ENCODE measurements at places on chromosomes 12 and 14. TPM values are rescaled to one million over a fixed set of nuclear protein-coding genes. Genes with fewer than 3 reads are reported as not detected.
A peak's percentile ranks its signal among the peaks of the same experiment; 100 is the strongest.

Gene CCDC177
- not detected for total RNA-seq

Gene TRPV4
- total RNA-seq = 0.33 TPM

Gene AQP6
- total RNA-seq = not detected

Gene RDH16
- 0.19 TPM for total RNA-seq

Gene DDX11
- 5.1 TPM for total RNA-seq

Gene RAPGEF3
- total RNA-seq = 34.8 TPM

Gene PTPRB
- 38.7 TPM for total RNA-seq

Gene RPGRIP1
- total RNA-seq = 0.30 TPM

Gene RERGL
- 0.69 TPM for total RNA-seq

Gene BEGAIN
- 1.9 TPM for total RNA-seq

Gene ZFYVE1
- 14.4 TPM for total RNA-seq

Gene RFX4
- not detected for total RNA-seq

GRCh38 chr12:49825971-49826421 is 2.2 kb downstream of the NCKAP5L start:
- DNase-seq = no peak

DNA sequence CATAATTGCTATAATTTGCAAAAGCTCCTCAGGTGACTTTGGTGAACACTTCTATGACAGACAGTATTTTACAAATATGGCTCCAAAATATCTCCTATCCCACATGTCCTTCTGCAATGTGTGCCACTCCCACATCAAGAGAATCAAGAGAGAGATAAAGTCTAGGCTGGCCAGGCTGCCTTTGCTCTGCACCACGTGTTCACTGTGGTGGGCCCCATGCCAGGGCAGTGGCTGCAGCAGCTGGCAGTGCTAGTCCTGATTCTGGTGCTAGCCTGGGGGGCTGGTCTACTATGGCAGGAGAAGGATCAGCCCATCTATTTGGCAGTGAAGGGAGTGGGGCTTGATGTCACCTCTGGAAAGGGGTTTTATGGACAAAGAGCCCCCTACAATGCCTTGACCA is 86.3 kb downstream of the DRAM1 start:
- DNase-seq = no peak

DNA sequence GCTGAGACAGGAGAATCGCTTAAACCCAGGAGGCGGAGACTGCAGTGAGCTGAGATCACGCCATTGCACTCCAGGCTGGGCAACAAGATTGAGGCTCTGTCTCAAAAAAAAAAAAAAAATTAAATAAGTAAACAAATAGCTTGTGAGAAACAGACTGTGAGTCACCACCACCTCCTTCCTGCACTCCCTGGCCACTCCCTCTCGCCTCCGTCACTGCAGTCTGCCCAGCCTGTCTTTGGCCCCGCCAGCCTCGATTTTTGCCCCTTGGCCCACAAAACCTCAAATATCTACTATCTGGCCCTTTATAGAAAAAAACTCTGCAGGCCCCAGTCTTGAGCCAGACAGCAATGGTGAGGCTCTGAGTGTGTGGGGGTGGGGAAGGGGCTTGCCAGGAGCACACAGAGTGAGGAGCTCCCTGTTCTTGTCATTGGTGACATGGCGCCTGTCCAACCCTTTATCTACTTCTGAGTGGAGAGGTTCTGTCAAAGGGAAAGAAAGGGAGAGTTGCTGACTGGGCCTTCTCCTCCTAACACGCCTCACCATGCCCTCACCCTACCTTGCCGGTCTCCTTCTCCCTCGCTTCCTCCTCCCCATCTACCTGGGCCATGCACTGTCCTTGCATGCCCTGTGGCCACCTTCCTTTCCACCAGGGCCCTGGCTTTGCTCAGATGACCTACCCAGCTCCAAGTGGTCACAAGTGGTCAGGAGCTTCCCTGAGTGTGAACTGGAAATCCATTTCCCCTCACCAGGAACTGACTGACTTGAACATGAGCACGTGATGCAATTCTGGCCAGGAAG is 22.1 kb downstream of the LGMN start:
- DNase-seq = peak; percentile 39

GRCh38 chr12:27345376-27345775 is 12.7 kb downstream of the BMAL2 start:
- no peak for DNase-seq

DNA sequence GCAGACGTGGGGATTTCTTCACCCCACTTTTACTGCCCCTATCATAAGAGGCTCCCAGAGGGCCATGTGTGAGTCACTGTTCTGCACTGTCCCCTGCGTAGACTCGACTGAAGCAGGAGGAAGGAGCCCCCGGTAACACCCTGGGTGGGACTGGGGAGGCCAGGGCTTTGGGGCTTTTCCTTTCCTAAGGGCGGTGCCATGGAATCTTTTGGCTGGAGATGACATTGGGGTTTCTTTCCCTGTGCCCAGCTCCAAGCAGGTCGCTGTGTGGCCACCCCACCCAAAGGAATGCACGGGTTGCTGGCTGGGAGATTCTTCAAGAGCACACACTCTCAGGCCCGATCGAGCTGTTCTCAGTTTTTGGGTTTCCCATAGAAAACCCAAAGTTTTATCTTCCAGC is 62.3 kb upstream of the RIN3 start:
- no peak for DNase-seq

GRCh38 chr14:35319509-35319908 is 27.3 kb downstream of the PSMA6 start:
- no peak for DNase-seq

- DNase-seq = no peak
Observed at GRCh38 chr12:79688376-79689060, 2.2 kb downstream of the PAWR start.

GRCh38 chr14:101233391-101233790 is 327.9 kb upstream of the DIO3 start:
- no peak for DNase-seq

DNA sequence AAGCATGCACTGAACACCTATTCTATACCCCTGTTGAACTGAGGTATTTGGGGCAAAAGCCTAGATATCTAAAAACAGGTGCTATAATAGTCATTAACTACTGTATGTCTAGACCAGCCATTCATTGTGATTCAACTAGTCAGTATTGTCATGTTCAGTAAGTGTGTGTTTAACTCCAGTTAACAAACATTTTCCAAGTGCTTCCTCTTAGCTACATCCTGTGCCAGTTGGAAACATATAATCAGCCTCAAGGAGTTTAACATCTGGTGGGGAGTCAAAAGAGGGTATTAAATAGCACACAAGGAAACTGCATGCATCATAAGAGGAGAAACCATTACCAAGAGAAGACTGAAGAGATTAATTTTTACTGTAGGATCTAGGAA is 20.4 kb downstream of the TMTC1 start:
- no peak for DNase-seq

- DNase-seq = peak; percentile 10
Observed at GRCh38 chr14:100836941-100837804, 11.3 kb downstream of the MEG3 start.
